Esophagus muscularis mucosa (tissue), 4 donors: ENCODE measurements at places on chromosomes 6 and 20. TPM values are rescaled to one million over a fixed set of nuclear protein-coding genes. Genes with fewer than 3 reads are reported as not detected.

GRCh38 chr6:8108031-8108660 is 5.8 kb upstream of the EEF1E1 start:
- peaks cover 41% of the 10 kb centered on the region for H3K27me3 ChIP-seq
- no peaks in the 10 kb centered on the region for H3K4me1 ChIP-seq
- peak; percentile 62 for DNase-seq
- H3K27ac ChIP-seq, result no peak overlapping the region

GRCh38 chr6:128569732-128570679 is 49.6 kb upstream of the PTPRK start:
- no peaks in the 10 kb centered on the region for H3K27me3 ChIP-seq
- DNase-seq, result no peak
- no peak overlapping the region for H3K27ac ChIP-seq

DNA sequence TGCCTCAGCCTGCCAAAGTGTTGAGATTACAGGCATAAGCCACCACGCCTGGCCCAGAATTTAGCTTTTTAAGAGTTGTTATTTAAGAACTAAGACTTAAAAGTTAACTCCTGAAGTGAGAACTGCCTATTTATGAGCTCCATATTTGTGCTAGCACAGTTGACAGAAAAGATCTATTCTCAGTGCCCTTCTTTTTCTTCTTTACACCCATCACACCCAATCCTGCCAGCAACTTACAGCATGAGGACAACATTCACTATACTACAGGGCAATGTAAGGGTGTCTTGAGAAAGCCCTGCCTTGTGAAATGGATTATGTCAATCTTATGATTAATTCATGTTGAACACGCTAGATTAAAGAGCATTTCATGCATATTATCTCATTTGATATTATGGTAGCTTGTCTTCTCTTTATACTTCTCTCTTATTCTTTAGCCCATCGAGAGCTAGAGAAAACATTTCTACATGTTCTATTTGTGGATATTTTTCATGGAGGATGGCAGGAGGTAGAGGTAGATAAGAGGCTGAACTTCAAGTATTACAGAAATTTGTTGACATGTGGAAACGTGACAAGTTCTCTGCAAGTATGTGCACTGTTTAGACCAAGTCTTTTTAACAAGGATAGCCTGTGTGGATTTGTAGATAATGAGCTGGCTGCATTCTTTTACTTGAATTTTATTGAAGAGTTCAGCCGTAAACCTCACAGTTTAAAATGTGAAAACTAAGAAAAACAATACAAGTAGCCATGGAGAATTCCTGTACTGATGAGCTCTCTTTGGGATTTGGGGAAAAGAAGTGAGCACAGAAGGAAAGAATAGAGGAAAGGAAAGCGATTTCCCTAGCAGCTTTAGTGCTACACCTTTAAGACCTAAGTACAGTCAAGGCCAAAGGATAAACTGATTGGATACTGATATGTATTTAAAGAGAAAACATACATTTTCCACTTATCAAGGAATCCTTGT is 212.2 kb downstream of the ARHGAP18 start:
- H3K27me3 ChIP-seq, result no peaks in the 10 kb centered on the region
- DNase-seq, result no peak
- H3K36me3 ChIP-seq, result no peaks in the 10 kb centered on the region
- peaks cover 5% of the 10 kb centered on the region for H3K4me1 ChIP-seq
- no peak overlapping the region for H3K27ac ChIP-seq
- H3K4me3 ChIP-seq, result no peak overlapping the region

DNA sequence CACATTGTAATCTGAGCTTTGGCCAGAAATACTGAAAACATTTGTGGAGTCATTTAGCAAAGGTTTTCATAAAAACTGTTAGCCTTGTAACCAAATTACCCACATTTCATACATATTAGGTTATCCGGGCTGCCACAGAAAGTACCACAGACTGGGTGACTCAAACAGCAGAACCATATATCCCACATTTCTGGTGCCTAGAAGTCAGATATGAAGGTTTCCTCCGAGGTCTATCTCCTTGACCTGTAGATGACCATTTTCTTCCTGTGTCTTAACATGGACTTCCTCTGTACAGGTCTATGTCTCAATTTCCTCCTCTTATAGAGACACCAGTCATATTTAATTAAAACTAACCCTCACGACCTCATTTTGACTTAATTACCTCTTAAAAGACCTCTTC is 49.5 kb upstream of the SMIM28 start:
- DNase-seq, result no peak
- H3K4me1 ChIP-seq, result no peaks in the 10 kb centered on the region
- H3K27ac ChIP-seq, result no peak overlapping the region
- no peaks in the 10 kb centered on the region for H3K36me3 ChIP-seq

DNA sequence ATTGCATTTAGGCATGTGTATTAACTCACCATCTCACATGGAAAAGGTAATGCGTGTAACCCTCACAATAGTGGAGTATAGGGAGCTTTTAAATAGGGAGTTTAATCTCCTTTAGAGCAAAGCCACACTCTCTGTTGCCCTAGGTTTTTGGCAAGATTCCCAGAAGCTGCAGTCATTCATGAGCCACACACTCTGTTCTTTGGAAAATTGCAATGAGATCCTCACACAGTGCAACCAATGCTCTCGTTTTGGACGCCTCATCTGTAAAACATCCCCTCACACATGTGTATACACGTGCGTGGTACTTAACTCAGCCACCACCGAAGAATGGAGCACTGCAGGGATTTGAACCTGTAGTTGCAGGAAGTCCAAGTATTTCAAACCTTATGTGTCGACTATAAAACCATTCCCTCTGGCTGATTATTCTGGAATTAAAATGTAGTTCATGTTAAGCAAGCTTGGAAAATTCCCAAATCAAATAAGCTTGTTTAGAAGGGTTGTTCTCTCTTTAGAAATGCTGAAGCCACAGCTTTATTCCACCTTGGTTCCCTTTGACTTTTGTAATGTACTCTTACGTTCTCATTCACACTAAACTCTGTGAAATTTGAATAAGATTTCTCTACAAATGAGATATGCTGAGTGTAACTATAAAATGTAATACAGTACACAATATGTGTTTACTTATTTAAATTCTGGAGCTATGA is 489.8 kb upstream of the MANEA start:
- DNase-seq, result no peak
- H3K27me3 ChIP-seq, result no peaks in the 10 kb centered on the region
- no peaks in the 10 kb centered on the region for H3K36me3 ChIP-seq
- H3K4me3 ChIP-seq, result no peak overlapping the region
- H3K4me1 ChIP-seq, result peaks cover 6% of the 10 kb centered on the region

GRCh38 chr6:147900247-147900830 is 391.8 kb downstream of the SAMD5 start:
- H3K36me3 ChIP-seq, result no peaks in the 10 kb centered on the region
- no peak overlapping the region for H3K27ac ChIP-seq
- H3K4me3 ChIP-seq, result no peak overlapping the region
- H3K27me3 ChIP-seq, result no peaks in the 10 kb centered on the region

GRCh38 chr20:3672547-3673171 is 9.2 kb downstream of the ADAM33 start:
- no peak for DNase-seq
- H3K27me3 ChIP-seq, result no peaks in the 10 kb centered on the region
- no peak overlapping the region for H3K27ac ChIP-seq
- peaks cover 67% of the 10 kb centered on the region for H3K36me3 ChIP-seq
- peaks cover 36% of the 10 kb centered on the region for H3K4me1 ChIP-seq

- no peaks in the 10 kb centered on the region for H3K36me3 ChIP-seq
- H3K4me3 ChIP-seq, result no peak overlapping the region
- H3K27ac ChIP-seq, result no peak overlapping the region
- DNase-seq, result no peak
- no peaks in the 10 kb centered on the region for H3K27me3 ChIP-seq
- H3K4me1 ChIP-seq, result no peaks in the 10 kb centered on the region
Measured at GRCh38 chr20:34155836-34156235, 43.8 kb upstream of the EIF2S2 start.

GRCh38 chr6:45461486-45461885 is 83.8 kb upstream of the SUPT3H start:
- H3K27me3 ChIP-seq, result no peaks in the 10 kb centered on the region
- no peak overlapping the region for H3K27ac ChIP-seq
- H3K36me3 ChIP-seq, result no peaks in the 10 kb centered on the region

DNA sequence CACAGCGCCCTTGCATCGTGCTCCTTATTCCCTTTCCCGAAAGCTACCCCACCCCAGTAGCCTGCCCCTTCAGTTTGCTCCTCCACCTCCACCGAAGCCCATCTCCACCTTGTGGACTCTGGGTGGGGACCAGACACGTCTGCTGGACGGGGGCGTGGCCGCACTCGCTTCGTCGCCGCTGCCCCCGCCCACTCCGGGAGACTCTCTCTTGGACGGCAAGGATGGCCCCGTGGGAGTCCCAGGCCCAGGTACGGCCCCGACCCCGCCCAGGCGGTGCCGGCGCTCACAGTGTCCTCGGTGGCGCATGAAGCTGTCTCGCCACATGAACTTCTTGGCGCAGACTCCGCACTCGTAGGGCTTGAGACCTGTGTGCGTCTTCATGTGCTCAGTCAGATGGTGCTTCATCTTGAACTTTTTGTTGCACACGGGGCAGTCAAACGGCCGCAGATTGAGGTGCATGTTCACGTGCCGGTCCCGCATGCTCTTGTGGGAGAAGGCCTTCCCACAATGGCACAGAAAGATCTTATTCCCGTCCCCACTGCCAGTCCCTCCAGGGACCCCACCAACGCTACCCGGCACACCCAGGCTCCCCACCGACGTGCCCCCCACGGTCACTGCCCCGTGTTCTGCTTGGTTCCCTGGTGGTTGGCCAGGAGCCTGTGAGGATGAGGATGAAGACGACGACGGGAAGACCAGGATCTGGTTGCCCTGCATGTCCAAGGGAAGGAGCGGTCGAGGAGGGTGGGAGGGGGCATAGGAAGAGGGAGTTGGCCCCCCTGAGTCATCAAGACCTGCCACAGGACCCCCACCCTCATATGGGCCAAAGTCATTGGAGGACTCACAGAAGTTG is 1.3 kb upstream of the TAPBP start:
- H3K27ac ChIP-seq, result peak overlapping the region; percentile 95
- DNase-seq, result no peak
- H3K4me3 ChIP-seq, result peak overlapping the region; percentile 88
- peaks cover 45% of the 10 kb centered on the region for H3K4me1 ChIP-seq
- H3K36me3 ChIP-seq, result peaks cover 31% of the 10 kb centered on the region

RIPPLY2 gene
- not detected for total RNA-seq

MCCD1 gene
- total RNA-seq, result not detected

GSTA2 gene
- total RNA-seq, result not detected

EPHA7 gene
- 221 TPM for total RNA-seq
